ENCODE measurements at places on chromosomes 12 and 14. TPM values are rescaled to one million over a fixed set of nuclear protein-coding genes. Genes with fewer than 3 reads are reported as not detected.

DNA sequence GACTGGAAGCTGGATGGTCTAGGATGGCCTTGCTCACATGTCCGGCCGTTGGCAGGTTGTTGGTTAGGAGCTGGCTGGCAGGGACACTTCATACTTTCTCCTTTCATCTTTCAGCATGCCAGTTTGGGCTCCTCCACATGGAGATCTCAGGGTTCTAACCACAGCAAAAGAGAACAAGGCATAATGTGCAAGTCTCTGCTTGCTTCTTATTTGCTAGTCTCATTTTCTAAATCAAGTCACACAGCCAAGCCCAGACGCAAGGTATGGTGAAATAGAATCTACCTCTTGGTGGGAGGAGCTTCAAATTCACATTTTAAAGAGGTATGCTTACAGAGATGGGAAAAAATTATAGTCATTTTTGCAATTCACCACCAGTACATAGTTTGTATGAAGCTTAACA is 69.1 kb upstream of the NAP1L1 start:
- DNase-seq: no peak
- H3K36me3 ChIP-seq: no peaks in the 10 kb centered on the region
- H3K27ac ChIP-seq: no peak overlapping the region
- no peak overlapping the region for H3K4me3 ChIP-seq

DNA sequence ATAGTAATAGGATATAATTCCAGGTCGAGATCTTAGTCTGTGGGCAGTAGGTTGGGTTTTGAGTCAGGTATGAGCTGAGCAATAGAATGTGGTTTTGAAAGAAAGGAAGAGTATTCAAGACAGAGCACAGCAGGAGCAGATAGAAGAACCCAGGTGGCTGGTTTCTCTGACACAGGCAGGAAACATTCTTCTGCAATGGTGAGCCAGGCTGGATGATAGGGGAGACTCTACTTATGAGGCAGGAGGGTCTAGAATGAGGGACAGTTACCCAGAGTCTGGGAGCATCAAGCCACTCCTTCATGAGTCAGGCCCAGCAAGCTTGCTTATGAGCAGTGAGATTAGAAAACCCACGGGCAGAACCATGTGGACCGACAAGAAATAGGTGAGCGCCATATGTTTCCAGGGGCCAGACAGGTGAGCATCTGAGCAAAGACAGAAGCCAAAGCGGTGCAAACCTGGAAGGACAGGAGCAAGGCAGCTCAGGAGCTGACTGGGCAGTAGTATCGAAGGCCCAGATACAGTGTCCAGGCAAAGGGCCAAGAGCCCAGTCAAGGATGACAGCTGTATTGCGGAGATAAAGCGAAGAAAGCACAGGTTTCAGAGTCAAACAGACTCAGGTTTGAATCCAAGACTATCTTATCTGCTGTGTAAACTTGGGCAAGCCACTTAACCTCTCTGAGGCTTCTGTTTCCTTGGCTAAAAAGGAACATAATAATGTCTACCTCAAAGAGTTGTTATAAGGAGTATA is 22.5 kb upstream of the PCNX1 start:
- no peaks in the 10 kb centered on the region for H3K36me3 ChIP-seq
- peaks cover 7% of the 10 kb centered on the region for H3K4me1 ChIP-seq
- no peak overlapping the region for H3K27ac ChIP-seq
- no peaks in the 10 kb centered on the region for H3K27me3 ChIP-seq
- no peak overlapping the region for H3K4me3 ChIP-seq

DNA sequence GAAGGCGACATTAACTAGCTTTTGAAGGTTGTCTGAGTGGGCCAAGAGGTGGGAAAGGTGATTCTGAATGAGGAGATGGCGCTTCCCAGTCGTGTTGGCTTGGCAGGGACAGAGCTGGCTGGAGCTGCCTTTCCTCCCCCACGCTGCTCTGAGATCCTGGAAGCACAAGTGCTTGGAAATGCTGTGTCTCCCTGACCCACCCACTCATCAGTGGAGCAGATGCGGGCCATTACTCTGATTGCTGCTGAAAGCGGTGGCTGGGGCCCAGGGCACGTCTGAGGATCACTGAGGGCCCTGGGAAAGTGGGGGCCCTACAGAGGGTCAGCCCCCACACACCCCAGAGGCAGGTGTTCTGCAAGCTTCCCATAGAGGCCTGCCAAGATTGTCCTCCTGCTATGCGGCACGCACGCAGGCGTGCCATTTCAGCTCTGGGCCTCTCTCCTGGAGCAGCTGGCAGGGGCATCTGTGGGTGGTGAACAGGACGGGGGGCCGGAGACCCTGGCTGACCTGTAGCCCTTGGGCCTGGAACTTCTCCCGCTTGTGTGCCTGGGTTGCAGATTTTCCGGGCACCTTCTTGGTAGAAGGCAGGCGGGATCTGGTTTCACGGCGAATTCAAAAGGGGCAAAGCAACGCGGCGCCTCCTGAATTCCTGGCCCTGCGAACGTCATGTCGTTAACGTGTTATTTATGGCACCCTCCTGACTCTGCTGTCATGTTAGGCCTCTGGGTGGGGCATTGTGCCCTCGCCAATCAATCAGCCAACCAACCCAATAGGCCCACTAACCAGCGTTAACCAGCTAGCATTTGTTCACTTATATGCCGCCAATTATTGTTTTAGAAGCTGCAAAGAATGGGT is 133.8 kb upstream of the TBX3 start:
- H3K4me1 ChIP-seq: no peaks in the 10 kb centered on the region
- no peak overlapping the region for H3K4me3 ChIP-seq
- no peaks in the 10 kb centered on the region for H3K36me3 ChIP-seq
- peak; percentile 19 for DNase-seq

DNA sequence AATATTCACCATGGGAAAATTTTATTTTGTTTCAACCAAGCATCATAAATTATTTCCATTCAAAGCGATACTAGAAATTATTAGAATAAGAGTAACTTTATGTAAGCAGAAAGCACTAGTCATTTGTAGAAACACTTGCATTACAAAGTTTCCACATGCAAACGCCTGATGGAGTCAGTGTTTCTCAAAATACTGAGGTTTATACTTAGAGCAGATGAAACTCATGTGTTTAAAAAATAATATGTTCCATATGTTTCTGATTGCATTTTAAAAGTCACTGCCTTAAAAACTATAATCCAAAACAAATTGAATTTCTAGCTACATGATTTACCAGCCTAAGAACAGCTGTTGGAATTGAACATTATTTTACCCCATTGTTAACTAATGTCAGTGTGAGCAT is 1246.4 kb downstream of the SLC16A7 start:
- no peaks in the 10 kb centered on the region for H3K36me3 ChIP-seq
- no peaks in the 10 kb centered on the region for H3K27me3 ChIP-seq
- no peak for DNase-seq
- no peaks in the 10 kb centered on the region for H3K4me1 ChIP-seq
- no peak overlapping the region for H3K27ac ChIP-seq
- H3K4me3 ChIP-seq: no peak overlapping the region

- no peaks in the 10 kb centered on the region for H3K36me3 ChIP-seq
- no peak overlapping the region for H3K4me3 ChIP-seq
- H3K4me1 ChIP-seq: no peaks in the 10 kb centered on the region
- H3K27ac ChIP-seq: no peak overlapping the region
- H3K27me3 ChIP-seq: no peaks in the 10 kb centered on the region
- no peak for DNase-seq
Observed at GRCh38 chr12:28456934-28457710, 266.9 kb downstream of the CCDC91 start.

GRCh38 chr14:34965912-34966311 is 16.9 kb upstream of the SRP54 start:
- H3K4me3 ChIP-seq: no peak overlapping the region
- no peaks in the 10 kb centered on the region for H3K27me3 ChIP-seq
- H3K4me1 ChIP-seq: no peaks in the 10 kb centered on the region
- DNase-seq: no peak
- H3K27ac ChIP-seq: no peak overlapping the region
- H3K36me3 ChIP-seq: peaks cover 8% of the 10 kb centered on the region

GRCh38 chr12:108910336-108910735 is 30.4 kb downstream of the DAO start:
- H3K27me3 ChIP-seq: no peaks in the 10 kb centered on the region
- no peak for DNase-seq
- H3K4me1 ChIP-seq: peaks cover 3% of the 10 kb centered on the region
- no peaks in the 10 kb centered on the region for H3K36me3 ChIP-seq
- no peak overlapping the region for H3K27ac ChIP-seq

- H3K27ac ChIP-seq: no peak overlapping the region
- H3K36me3 ChIP-seq: no peaks in the 10 kb centered on the region
Observed at GRCh38 chr12:79563021-79563740, 127.6 kb downstream of the PAWR start.

DNA sequence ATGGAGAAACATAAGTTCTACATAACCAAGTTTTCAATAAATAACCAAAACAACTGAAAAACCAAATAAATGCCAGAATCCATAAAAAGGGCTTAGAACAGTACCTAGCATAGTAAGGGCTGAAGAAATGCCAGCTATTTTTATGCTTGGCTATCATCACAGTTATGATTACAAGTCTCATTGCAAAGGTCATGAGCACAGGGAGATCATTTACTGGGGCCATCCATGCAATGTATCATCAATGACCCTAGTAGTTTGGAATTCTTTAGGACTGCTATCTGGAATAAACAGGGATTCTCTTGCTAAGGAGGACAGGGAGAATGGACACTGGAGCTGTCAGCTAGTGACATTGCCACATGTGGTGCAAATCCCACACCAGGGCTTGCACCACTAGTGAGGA is 92.5 kb upstream of the NAP1L1 start:
- DNase-seq: no peak
- H3K4me3 ChIP-seq: no peak overlapping the region
- H3K4me1 ChIP-seq: no peaks in the 10 kb centered on the region
- no peaks in the 10 kb centered on the region for H3K36me3 ChIP-seq
- H3K27me3 ChIP-seq: no peaks in the 10 kb centered on the region

DNA sequence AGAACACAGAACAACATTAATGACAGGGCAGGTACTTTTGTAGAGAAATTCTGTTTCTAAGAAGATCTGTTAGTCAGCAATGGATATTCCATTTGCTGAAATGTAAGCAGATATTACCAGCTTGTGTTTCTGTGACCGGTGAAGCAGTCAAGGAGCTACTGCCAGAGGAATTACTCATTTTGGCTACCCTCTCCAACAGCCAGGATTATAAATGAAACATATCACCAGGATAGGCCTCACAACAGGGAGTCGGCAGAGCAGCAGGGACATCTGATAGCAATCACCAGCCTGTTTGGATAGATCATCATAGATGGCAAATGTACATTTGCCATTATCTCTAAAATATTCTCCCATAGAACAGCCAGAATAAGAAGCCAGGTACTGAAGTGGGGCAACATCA is 440.7 kb downstream of the KCNH5 start:
- H3K27ac ChIP-seq: no peak overlapping the region
- H3K36me3 ChIP-seq: no peaks in the 10 kb centered on the region
- no peaks in the 10 kb centered on the region for H3K4me1 ChIP-seq
- H3K4me3 ChIP-seq: no peak overlapping the region

- no peak for DNase-seq
- H3K4me3 ChIP-seq: no peak overlapping the region
- H3K36me3 ChIP-seq: no peaks in the 10 kb centered on the region
Observed at GRCh38 chr14:30958555-30959407, 66.7 kb upstream of the AP4S1 start.

DNA sequence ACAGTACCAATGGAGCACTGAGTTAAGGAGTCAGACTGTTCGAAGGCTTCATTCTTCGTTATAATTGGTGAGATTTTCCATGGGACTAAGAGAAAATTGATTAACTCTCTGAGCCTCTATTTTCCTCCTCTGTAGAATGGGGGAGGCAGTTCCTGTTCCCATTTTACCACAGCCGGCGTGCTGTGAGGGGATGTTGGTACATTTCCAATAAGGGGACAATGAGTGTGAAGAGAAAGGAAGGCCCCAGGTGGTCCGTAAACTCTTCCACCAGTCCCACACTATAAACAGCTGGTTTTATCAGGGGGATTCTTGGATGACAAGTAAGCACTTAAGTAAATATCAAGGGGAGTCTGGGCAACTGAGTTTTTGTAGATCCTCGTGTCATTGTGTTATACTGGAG is 109.9 kb downstream of the DAD1 start:
- DNase-seq: peak; percentile 11
- H3K27me3 ChIP-seq: no peaks in the 10 kb centered on the region
- H3K4me3 ChIP-seq: no peak overlapping the region
- no peaks in the 10 kb centered on the region for H3K36me3 ChIP-seq
- H3K27ac ChIP-seq: no peak overlapping the region
- H3K4me1 ChIP-seq: peaks cover 3% of the 10 kb centered on the region

- no peaks in the 10 kb centered on the region for H3K4me1 ChIP-seq
- DNase-seq: no peak
- no peaks in the 10 kb centered on the region for H3K27me3 ChIP-seq
- H3K4me3 ChIP-seq: no peak overlapping the region
- H3K27ac ChIP-seq: no peak overlapping the region
Observed at GRCh38 chr14:33375786-33376185, 437.1 kb downstream of the NPAS3 start.

DNA sequence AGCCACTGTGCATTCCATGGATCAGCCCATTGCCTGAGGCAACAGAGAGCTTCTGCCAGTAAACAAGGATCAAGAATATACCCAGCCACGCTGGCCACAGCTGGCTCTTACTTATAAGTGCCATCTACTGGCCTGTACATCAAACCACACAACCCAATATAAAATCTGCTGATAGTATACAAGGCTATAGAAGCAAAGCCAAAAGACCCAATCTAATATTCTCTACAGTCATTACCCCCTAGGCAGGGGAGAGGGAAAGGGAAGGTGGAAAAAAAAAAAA is 4.4 kb upstream of the FAM186B start:
- no peaks in the 10 kb centered on the region for H3K4me1 ChIP-seq
- DNase-seq: no peak
- no peak overlapping the region for H3K4me3 ChIP-seq
- H3K27me3 ChIP-seq: no peaks in the 10 kb centered on the region
- H3K27ac ChIP-seq: peak overlapping the region; percentile 45

DNA sequence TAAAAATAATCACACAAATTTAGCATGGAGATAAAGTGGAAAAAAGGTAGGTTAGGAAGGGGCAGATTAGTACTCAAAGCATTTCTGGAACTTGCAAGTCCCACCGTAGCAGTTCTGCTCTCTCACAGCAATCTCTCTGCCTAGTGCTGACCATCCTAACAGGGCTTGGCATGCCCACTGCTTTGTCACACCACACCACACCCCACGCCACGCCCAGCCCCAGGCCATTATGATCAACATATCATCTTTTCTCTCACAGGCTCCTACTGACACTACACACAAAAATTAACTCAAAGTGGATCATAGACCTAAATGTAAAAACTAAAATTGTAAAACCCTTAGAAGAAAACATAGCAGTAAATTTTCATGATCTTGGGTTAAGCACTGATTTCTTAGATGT is 273.7 kb downstream of the DAD1 start:
- H3K27ac ChIP-seq: no peak overlapping the region
- H3K4me3 ChIP-seq: no peak overlapping the region
- DNase-seq: no peak
- no peaks in the 10 kb centered on the region for H3K36me3 ChIP-seq
- no peaks in the 10 kb centered on the region for H3K4me1 ChIP-seq
- H3K27me3 ChIP-seq: no peaks in the 10 kb centered on the region

P2RX7 gene
- total RNA-seq: 5.3 TPM

GRIP1 gene
- total RNA-seq: 1.3 TPM

DBX2 gene
- not detected for total RNA-seq

BRMS1L gene
- 6.3 TPM for total RNA-seq

ZDHHC22 gene
- total RNA-seq: not detected

CISTR gene
- total RNA-seq: not detected

TRMT61A gene
- 15.2 TPM for total RNA-seq

Measured in lung (tissue), 17 donors.